ENCODE measurements at places on chromosomes 6 and 20. TPM values are rescaled to one million over a fixed set of nuclear protein-coding genes. Genes with fewer than 3 reads are reported as not detected.

The SERPINB6 gene
- total RNA-seq: 155 TPM

The EFCAB8 gene
- 0.10 TPM for total RNA-seq

DNA sequence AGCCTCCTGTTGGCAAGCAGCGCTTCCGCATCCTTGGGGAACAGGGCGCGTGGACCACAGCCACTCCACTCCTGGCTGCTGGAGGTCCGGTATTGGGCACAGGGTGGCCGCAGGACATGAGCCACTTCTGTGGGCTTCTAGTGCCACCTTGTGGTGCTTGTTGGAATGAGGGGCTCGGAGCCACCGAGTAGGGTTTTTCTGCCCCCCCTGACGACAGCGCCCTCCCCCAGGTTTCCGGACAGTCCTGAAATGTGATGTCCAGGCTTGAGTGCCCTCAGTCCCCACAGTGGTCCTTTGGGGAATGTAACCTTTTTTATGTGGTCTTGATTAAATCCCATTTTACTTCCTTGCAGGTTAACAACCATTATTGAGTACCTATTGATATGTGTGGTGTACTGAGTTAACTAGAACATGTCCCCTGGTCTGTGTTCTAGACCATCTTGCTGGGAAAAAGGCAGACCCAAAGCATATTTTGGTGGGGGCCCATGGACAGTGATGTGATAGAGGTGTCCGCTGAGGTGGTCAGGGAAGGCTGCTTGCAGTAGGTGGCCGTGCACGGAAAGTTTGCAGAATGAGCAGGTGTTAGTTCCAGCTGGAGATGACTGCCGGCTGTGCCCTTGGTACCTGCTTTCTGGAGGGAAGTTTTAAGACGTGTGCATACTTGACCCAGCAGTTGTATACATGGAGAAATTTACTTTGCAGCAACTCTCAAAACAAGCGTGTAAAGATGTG lies 70.0 kb downstream of the PTPN1 start:
- DNase-seq: no peak

GRCh38 chr6:38612143-38612965 lies 27.4 kb downstream of the BTBD9 start:
- no peak for DNase-seq

GRCh38 chr6:53496797-53497375 lies 48.0 kb downstream of the GCLC start:
- DNase-seq: no peak

Measured in upper lobe of left lung (tissue), 6 donors.